ENCODE measurements at places on chromosomes 11 and 22.

- no peak for DNase-seq
Observed at GRCh38 chr11:2631161-2631560, 68.6 kb downstream of the KCNQ1OT1 start.

GRCh38 chr11:73907191-73907590, 30.4 kb downstream of the PAAF1 start:
- DNase-seq: no peak

GRCh38 chr11:46238078-46238966, 39.1 kb upstream of the CREB3L1 start:
- DNase-seq: peak; percentile 72

DNA sequence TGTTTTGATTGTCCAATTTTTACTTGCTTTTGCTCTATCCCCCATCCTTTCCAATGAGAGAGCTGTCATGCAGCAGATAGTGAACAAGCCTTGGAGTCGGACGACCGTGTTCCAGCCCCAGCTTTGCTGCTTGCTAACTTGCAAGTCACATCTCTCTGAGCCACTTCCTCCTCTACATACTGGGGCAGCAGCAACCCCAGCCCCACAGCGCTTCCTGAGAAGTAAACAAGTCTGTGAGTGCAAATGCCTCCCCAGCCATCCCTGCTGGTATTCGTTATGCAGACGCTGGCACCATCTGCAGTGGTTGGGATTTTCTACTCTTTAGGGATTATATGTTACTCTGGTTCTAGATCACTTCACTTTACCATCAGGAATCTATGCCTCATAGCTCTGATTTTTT, 35.0 kb downstream of the TPBGL start:
- peak; percentile 71 for DNase-seq

- DNase-seq: no peak
Observed at GRCh38 chr22:23823331-23823791, 15.4 kb downstream of the DERL3 start.

GRCh38 chr11:122104341-122104740, 11.7 kb downstream of the BLID start:
- DNase-seq: no peak

DNA sequence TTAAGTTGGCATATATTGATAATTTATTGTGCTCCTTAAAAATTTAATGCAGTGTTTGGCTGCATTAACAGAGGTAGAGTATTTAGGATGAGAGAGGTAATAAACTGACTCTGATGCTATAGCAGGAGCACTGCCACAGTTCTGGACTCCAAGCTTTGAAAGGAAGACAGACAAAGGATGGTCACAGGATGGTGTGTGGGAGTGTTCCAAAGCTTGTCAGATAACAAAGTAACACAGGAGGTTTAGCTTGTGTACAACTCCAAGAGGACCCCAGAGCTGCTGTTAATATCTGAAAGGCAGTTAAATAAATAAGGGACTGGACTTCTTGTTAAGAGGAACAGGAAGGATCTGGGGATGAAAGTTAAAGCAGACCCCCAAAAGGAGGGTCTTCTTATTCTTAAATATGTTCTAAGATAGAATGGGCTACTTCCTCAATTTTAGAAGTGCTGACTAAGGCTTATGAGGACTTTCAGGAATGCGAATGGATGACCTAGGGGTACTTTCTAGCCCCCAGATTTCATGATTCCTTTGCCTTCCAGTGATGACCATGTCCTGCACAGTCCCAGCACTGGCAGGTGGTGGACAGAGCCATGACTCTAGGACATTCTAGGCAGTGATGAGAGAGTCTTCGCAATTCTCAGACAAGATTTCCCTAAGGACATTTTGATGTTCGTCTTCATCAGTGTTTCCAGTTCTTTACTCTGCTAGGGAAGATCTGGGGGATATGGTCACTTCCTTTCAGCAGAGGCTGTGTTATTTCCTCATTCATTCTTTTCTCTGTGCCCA, 149.1 kb upstream of the RASSF10 start:
- DNase-seq: no peak

DNA sequence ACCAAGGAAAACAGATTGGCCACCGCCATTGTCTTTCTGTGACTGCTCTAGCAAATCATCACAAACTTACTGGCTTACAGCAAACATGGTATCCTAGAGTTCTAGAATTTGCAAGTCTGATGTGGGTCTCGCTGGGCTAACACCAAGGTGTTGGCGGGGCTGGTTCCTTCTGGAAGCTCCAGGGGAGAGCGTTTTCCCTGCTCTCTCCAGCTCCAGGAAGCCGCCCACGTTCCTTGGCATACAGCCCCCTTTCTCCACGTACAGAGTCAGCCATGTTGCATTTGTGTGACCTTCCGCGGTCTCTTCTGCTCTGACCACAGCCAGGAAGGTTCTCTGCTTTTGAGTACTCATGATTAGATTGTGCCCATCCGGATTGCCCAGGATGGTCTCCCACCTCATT, 27.5 kb downstream of the TBC1D22A start:
- DNase-seq: no peak

- DNase-seq: no peak
Observed at GRCh38 chr11:32885556-32885955, 7.1 kb upstream of the QSER1 start.

- no peak for DNase-seq
Observed at GRCh38 chr11:72439455-72439854, 5.1 kb upstream of the CLPB start.

- no peak for DNase-seq
Observed at GRCh38 chr11:132490978-132491377, 1041.3 kb downstream of the OPCML start.

GRCh38 chr11:132077416-132077815, 707.0 kb downstream of the NTM start:
- DNase-seq: no peak

DNA sequence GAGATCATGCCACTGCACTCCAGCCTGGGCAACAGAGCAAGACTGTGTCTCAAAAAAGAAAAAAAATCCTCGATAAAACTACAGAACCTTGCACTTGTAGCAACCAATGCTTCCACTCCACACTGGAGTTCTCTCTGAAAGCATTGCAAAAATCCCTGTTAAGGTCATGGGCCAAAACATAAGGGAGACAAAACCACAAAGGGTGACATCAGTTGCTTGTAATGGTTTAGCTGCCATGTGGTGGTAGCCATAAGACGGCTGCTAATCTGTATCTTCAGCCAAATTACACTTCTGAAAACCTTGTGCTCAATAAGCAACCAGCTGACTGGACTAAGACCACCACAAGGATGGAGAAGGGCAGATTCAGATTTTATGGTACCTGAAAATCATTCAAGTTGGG, 20.6 kb upstream of the TPH1 start:
- DNase-seq: no peak

GRCh38 chr11:100719809-100720221, 32.7 kb downstream of the ARHGAP42 start:
- DNase-seq: no peak

DNA sequence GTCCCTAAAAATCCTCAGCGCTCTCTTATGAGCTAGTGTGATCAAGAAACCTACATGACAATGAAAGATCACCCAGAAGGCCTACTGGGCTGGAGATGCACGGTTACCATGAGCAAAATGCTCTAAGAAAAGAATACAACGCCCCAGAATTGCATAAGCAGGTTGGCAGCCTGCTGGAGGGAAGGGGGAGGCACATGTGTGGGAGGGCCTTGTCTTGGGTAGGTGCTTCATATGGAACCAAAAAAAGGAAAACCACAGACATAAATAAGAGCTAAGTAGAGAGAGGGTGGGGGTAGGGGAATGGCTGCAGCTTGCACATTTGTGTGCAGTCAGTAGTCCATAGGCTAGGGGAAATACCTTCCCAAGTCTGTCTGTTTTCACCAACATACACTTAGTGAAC, 2.8 kb downstream of the SIAE start:
- DNase-seq: peak; percentile 46

DNA sequence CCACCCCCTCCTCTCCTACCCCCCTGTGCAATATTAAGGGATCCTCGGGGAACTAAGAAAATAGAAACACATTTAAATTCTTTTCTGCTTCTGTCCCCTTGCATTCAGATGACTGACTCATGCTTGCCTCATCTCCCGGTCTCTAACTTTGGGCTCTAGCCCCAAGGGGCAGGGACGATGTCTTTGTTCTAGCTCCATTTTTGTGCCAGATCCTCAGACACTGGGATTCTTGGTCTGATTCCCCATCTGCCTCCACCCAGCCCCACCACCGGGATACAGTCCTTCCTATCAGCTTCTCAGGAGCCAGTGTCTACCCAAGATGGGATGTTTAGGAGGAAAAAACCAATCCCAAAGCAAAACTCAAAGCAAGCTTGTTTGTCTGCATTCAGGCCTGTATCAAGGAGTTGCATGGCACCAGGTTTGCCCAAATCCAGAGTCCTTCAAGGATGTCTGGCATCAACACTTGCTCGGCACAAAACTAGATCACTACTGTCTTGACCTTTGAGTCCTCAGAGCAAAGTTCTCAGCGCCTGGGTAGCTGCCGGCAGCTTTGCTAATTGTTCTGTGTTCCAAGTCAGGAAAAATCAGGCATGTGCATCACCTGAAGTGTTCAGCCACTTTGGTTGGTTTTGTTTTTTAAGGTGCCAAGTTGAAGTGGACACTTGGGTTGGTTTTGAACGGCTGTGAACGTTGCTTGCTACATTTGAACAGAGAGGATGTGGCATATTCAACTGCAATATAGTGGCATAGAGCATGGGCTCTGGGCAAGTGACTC, 212.8 kb downstream of the DSCAML1 start:
- no peak for DNase-seq

DNA sequence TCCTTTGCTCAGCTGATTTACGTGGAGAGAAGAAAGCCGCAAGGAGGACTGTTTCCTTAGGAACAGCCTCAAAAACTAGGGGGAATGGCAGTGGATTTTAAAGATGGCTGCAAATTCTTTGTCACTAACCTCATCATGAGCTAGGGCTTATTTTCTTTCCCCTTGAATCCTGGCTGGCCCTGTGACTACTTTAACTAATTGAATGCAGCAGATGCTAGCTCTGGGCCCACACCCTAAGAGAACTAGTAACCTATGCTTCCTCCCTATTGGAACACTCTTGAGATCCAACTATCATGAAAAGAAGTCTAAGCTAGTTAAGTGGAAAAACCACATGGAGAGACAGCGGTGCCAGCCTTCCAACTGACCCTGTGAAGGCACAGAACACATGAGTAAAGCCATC, 421.3 kb upstream of the NARS2 start:
- no peak for DNase-seq

DNA sequence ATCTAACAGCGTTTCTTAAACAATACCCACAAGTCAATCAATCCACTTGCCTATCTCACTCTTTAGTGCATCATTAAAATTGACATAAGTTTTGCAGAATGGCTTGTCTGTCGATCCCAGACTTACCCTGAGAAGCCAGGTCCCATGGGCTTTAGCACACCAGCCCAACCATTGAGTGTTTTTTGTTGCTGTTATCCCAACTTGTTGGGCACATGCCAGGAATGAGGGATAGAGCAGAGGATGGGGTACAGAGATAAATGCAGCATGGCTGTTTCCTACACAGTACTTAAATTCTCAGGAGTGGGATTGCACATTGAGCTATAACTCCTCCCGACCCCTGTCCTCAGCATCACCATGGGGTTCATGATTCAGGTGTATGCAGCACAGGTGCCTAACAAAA, 64.2 kb upstream of the RASSF10 start:
- DNase-seq: no peak

- DNase-seq: no peak
Observed at GRCh38 chr22:28914201-28914600, 30.8 kb downstream of the ZNRF3 start.

DNA sequence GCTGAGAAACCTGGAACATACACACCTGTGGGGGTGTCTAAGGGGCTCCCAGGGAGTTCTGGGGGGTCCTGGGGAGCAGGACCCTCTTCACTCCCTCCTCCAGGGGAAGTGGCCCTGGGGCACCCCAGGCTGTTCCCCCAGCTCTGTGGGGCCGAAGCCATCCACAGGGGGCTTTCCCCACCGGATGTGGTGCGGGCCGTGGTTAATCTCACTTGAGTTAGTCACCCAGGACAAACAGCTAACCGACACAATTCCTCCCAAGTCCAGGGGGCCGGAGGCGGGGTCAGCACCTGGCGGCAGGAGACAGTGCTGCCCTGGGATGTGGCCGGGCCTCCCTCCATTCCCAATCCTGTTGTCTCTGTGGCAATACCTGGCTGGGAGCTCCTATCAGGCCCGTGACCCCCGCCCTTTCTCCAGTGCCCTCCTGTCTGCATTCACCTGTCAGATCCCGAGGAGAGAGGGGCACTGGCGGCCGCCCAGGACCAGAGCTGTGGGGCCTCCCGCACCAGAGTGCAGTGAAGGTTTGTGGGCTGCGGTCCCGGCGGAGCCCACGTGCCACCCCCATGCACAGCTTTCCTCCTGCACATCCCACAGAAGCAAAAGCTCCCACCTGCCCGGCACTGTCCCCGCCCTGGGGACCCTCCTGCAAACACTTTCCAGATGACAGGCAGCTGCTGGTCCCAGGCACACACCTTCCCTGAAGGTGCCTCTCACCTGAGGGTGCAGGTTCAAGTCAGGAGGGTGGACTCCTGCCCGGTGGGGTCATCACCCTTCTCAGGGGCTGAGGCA, 5.2 kb upstream of the MUC5AC start:
- DNase-seq: no peak

- no peak for DNase-seq
Observed at GRCh38 chr11:43518408-43519160, 159.9 kb downstream of the TTC17 start.

- DNase-seq: no peak
Observed at GRCh38 chr11:17257196-17257595, 19.3 kb upstream of the NUCB2 start.

DNA sequence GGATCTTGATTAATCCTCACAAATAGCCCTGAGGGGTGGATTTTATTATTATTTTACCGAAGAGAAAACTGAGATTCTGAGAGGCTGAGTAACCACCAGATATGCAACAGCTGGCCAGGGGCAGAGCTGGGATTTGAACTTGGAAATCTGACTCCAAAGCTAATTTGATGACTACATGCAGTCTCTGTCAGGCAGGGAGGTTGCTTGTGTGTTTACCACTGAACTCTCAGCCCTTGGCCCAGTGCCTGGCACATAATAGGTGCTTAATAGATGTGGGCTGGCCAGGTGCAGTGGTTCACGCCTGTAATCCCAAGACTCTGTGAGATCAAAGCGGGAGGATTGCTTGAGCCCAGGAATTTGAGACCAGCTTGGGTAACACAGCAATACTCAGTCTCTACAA, 121.7 kb upstream of the CRYBB3 start:
- DNase-seq: no peak

DNA sequence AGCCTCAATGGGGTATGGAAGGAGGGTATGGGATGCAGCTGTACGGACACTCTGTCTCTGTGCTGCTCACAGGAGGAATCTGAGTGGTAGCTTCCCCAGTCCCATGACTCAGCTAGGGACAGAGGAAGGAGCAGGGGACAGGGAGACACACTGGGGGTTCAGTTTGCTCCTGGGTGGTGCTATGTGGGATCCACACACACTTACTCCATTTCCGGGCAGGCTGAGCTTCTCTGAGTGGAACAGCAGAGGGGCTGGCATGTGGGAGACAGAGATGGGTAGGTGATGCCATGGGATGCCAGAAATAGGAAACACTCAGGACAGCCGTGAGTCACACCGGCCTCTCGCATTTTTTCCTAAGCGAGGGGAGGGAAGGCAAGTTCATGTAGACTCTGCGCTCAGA, 59.2 kb upstream of the KIRREL3 start:
- no peak for DNase-seq

- no peak for DNase-seq
Observed at GRCh38 chr11:100229086-100229485, 458.0 kb upstream of the ARHGAP42 start.

Data from activated T-cell treated with anti-CD3 and anti-CD28 coated beads, Interleukin-2, amount 50 U/mL, for 1 hour (primary cell).